Stimulated activated CD4-positive, alpha-beta T cell treated with anti-CD3 and anti-CD28 coated beads, Interleukin-2, amount 100 ng/mL, for 4 hours (primary cell): ENCODE measurements at places on chromosomes 12 and 14.

GRCh38 chr12:53173085-53173715 lies 7.3 kb upstream of the ZNF740 start:
- no peak for DNase-seq

GRCh38 chr12:115155665-115156645 lies 472.0 kb upstream of the TBX3 start:
- DNase-seq = no peak

GRCh38 chr14:22752422-22752821 lies 14.1 kb upstream of the OXA1L start:
- no peak for DNase-seq

DNA sequence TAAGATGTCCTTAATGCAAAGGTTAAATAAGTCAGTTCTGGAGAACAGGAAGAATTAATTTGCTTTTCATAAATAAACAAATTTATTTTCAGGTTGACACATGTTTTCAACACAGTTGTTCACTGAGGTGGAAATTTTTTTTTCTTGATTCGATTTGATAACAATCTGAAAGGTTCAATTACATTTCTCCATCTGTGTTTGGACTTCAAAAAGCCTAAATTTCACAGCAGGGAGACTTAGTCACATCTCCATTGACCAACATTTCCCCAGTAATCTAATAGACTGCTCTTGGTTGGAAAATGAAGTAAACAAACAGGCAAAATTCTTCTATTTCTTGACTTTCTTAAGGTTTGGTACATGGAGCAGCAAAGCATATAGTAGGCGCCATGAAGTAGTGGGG lies 134.9 kb upstream of the CPNE8 start:
- DNase-seq = no peak

GRCh38 chr12:14171106-14171505 lies 189.7 kb upstream of the GRIN2B start:
- DNase-seq = no peak

DNA sequence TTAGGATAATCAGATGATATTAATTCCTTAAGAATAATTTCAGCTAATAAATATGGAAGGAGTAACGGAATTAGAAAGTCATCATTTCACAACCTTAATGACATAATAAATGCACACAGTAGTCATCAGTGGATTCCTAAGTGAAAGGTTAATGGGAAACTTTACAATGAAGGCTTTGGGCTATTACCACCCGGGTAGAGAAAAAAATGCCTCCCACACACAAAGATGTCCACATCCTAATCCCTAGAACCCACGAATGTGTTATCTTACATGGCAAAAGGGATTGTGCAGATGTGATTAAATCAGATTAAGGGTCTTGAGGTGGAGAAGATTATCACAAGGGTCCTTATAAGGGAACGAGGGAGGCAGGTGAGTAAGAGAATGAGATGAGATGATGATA lies 5.6 kb downstream of the TMED10 start:
- DNase-seq = no peak

DNA sequence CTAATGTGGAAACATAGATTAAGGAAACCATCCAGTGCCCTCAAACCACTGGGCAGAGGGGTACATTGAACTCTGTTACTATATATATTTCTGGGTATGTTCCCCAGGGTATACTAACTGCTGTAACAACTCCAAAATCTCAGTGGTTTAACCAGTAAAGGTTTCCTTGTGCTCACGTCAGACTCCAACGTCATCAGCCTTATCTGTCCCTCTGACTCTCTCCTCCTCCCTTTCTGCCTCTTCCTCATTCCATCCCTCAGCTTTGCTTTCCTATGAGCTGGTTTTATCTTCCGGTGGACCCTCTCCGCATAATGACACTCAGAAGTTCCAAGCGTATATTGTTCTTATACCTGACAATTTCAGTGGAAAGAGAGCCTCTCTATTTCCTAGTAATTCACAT lies 21.2 kb upstream of the SMCO2 start:
- no peak for DNase-seq

- no peak for DNase-seq
These were observed 34.8 kb upstream of the CLEC14A start for GRCh38 chr14:38290601-38291188.

- no peak for DNase-seq
These were observed 1.5 kb downstream of the RAB21 start for GRCh38 chr12:71756054-71756690.

DNA sequence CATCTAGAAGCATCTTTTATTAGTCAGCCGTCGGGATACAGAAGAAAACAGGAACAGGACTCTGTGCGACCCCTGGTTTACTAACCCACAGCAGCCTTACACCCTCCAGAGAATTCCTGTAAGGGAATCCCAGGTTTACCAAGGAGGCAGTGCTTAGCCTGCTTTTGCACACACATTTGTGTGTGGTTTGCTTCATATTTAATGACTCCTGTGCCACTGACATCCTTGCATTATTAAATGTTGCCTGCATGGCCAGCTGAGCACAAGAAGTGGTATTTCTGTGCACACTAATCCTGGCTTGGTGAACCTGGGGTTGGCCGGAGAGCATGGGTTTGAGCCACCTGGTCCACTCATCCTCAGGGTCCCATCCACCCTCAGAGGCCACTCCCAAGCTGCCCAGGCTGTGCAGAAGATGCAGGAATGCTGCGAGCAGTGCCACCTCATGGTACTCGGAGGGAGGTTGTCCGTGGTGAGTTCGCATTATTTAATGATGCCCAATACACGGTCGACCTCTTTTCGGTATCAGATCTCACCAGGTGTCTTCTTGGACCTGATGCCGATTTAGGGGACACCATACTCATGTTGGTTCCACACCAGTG lies 152.4 kb upstream of the RTL1 start:
- no peak for DNase-seq

- DNase-seq = no peak
These were observed 5.5 kb downstream of the TMEM52B start for GRCh38 chr12:10184261-10184843.

GRCh38 chr12:48794870-48795269 lies 6.0 kb upstream of the ADCY6 start:
- DNase-seq = no peak

DNA sequence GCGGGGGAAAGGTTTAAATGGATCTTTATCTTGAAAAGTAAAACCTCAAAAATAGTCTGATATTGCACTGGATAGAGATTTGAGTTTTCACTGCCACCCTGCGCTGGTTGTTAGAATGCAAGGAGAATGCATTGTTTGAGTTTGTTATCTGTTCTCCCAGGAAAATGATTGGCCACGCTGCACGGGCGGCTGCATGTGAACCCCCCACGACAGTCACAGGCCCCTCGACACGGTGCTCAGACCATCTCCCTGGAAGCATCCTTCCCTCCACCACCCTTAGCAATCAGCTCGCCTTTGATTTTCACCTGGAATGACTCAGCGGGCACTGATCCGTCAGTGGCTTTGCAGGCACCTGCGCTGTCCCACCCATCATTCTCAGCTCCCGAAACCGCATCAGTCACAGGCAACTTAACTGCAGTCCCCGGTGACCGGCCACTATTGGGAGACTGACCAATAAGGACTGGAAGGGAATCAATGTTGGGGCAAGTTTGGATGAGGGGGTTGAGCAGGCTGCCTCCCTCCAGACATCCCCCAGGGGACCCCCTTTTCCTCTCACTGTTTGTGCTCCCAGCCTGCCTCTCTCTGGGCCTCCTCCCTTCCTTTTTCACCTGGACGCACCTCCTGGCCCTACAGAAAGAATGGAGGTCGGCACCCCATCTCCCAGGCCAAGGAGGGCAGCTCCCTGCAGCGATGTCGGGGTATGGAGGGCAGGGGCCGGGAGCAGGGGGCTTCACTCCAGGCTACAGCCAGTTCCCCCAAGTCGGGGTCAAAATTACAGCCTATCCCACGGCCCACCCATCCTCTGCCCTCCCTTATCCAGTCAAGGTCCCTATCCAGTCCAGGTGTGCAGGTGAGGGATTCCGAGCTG lies 28.5 kb upstream of the C14orf180 start:
- DNase-seq = no peak

DNA sequence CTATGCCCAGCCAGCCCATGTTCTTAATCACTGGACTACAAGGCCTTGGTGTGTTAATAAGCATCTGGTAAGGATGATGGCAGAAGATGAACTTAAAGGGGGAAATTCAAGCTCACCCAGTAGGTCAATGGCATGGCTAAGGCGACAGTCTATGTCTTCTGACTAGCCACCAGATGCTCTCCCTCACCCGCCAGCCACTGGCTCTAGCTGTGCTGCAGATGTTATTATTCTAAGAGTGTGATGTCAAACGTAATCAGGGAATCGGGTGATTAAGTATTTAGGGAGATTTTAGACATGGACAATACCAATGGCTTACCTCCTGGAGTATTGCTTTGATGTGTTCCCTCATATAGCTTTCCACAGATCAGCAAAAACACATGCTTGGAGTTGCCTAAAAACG lies 39.2 kb upstream of the MAX start:
- DNase-seq = no peak

DNA sequence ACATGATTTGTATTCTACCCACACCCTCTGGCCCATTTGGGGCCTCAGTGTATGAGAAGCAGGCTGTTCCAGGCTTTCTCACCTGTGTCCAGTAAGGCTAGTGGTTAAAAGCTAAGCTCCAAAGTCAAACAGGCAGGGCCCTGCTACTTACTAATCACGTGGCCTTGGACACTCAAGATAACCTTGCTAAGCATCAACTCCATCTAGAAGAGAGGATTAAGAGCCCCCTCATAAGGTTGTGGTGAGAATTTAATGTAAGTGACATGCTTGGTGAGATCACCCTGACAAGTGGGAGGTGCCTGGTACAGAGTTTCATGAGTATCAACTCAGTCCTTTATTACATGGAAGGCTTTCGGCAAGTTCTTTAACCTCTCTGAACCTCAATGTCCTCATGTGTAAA lies 17.8 kb downstream of the ACSM4 start:
- no peak for DNase-seq

GRCh38 chr14:43671716-43672485 lies 835.2 kb downstream of the FSCB start:
- DNase-seq = no peak

- no peak for DNase-seq
These were observed 19.5 kb upstream of the HIGD1C start for GRCh38 chr12:50932787-50933280.

GRCh38 chr14:95442016-95442632 lies 74.3 kb downstream of the SYNE3 start:
- no peak for DNase-seq

DNA sequence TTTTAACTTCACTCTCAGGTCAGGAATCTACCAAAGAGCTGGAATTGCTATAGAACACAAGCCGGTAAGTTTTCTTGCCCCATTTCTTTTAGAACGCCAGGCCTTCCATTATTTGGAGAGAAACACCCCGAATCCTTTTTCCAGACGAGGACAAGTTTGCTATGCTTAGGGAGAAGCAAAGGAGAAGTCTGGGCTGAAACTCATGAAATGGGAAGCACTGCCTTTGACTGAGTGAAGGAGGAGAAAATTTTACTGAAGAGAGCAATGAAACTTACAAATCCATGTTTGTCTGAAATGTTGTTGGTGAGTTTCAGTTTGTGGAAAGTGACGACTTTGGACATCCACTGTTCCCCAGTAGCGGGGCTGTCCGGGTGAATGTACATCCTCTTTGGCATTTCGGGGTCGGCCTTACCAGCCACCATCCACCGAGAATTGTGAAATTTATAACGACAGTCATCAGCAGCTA lies 3.3 kb downstream of the TBX3 start:
- no peak for DNase-seq

DNA sequence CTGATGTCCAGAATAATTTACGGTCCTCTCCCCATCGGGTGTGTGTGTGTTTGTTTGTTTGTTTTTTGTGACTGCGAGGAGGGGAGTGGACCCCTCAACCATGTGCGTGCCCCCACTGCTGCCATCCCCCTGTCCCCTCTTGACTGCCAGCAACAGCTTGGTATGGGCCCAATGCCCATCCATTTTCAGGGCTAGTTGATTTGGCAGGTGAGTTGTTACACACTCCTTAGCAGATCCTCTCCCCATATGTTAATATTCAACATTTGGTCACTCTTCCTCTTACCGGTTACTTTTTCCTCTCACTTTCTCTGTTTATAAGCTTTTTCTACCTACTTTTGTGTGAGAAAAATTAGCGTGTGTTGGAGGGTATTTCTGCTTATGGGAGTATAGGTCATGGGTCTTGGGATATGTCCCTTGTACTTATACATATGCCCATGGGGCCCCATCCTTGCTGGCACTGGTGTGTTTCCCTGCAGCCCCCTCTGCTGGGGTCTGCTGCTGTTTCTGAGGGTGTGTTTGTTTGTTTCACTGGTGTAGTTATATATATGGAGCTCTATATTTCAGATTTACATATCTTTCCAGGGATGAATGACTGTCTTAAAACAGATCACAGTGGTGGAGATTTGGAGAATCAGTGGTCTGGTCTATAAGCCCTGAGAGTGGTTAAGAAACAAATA lies 33.8 kb downstream of the ZFHX2 start:
- no peak for DNase-seq

- no peak for DNase-seq
These were observed 2.4 kb downstream of the TIGAR start for GRCh38 chr12:4323396-4323795.

GRCh38 chr12:49675137-49675536 lies 32.1 kb downstream of the FMNL3 start:
- no peak for DNase-seq

DNA sequence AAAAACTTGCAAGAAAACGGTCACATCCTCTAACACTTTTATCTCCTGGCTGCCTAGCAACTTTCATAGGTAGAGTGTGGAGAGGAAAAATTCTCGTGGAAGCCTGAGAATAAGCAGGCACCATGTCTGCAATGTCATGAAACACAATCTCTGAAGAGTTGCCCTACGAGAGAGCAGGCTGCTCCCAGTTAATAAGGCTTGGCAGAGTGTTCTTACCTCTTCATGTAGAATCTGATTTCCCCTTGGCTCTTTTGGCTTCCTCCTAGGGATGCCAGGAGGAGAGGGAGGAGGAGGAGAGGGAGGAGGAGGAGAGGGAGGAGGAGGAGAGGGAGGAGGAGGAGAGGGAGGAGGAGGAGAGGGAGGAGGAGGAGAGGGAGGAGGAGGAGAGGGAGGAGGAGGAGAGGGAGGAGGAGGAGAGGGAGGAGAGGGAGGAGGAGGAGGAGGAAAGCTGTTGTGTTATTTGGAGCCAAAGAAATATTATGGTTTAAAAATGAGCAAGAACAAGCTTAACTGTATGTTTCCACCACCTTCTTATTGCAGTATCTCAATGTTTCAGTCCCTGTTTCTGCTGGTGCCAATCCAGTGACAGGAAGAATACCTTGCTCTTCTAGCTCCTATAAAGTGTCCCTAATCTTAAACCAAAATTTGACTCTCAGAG lies 52.9 kb downstream of the EGLN3 start:
- DNase-seq = no peak
